ENCODE measurements at places on chromosomes 4 and X.

DNA sequence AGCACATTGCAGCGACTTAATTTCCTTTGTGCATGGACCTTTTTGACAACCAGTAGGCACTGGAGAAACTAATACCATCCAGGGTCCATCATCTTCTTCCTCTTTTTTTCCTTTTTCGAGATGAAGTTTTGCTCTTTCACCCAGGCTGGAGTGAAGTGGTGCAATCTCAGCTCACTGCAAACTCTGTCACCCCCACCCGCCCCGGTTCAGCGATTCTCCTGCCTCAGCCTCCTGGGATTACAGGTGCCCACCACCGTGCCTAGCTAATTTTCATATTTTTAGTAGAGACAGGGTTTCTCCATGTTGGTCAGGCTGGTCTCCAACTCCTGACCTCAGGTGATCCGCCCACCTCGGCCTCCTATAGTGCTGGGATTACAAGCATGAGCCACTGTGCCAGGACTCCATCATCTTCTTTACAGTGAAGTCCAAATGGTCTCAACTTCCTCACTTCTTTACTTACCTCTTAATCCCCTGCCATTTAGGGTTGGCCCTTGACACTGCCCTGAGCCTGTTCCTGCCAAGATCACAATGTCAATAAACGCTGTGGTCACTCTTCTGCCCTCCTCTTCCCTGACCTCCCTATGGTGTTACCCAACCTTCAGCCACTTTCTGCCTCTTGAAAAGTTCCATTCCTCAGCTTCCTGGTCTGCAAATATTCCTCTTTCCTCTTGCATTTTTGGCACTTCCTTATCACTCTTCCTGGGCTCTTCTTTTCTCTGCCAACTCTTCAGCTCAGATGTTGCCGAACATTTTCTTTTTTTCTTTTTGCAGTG lies 119.8 kb upstream of the SLC34A2 start:
- DNase-seq: peak; percentile 65

- no peak for DNase-seq
Observed at GRCh38 chrX:151970661-151971060, 3.8 kb downstream of the GABRE start.

GRCh38 chrX:80282535-80282934 lies 137.7 kb upstream of the TENT5D start:
- DNase-seq: no peak

GRCh38 chr4:145186729-145187128 lies 6.3 kb upstream of the OTUD4 start:
- DNase-seq: no peak

DNA sequence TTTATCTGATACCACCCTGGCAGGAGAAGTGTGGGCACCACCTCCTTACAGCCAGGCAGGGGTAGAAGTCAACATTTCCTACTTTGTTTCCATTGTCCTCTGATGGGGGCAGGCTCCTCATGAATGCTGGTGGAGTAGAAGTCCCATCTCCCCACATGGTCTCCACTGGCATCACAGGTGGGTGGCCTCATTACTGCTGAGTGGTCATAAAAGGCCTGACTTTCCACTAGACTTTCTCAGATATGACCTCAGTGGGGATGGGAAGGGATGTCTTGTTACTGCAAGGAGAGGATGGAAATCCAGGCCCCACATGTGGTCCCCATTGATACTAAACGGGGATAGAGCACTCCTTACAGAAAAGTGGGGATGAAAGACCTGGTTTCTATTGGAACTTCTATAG lies 18.6 kb upstream of the BMP2K start:
- no peak for DNase-seq

- DNase-seq: no peak
Observed at GRCh38 chrX:131729295-131729694, 185.4 kb downstream of the OR13H1 start.

DNA sequence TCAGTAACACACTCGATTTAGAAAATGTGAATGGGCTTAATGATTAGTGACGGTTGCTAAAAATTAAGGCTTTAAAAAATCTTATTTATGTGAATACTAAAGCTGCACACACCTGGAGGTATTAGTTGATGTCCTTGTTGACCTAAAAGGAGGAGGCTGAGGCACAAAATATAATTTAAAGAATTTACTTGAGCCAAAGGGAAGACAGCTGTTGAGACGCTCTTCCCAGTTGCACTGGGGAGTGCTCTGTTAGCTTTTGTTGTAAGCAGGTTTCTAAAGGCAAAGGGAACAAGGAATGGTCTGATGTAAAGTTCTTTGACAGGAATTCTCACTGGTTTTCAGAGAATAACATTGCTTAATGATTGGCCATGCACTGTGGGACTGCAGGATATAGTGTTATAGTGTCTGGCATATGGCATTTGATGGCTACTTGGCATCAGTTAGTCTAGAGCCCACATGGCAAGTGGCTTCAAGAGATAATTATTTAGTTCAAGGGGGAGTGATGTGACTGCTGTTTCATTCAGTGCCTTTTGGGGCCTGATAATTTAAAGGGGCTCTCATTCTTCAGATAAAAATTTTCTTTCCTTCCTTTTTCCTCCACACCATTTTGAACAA lies 30.8 kb upstream of the PGM2 start:
- DNase-seq: no peak

- no peak for DNase-seq
Observed at GRCh38 chr4:10245751-10246150, 129.2 kb upstream of the WDR1 start.

DNA sequence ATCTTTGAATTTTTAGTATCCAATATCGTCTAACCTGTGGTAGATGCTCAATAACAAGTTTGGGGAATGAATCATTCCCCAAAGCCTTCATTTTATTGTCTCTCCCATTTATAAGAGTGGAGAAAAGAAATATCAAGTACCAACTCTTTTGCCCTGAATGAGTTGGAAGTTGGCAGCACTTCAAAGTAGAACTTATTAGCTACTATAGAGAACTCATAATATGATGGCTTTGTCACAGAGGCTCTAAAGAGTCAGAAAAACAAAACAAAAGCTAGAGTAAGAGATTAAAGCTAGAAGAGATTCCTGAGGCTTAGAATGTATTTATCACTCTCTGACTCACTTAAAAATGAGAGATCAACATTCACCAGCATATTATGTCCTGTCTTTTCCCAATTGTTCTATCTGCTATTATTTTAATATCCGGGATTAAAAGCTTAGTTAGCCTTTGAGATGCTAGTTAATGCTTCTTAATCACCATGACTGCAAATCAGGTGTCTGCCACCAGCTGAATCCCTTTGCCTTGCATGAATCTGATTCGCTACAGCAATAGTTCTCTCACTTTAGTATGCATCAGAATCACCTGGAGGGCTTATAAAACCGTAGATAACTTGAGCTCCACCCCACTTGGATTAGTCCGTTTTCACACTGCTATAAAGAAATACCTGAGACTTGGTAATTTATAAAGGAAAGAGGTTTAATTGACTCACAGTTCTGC lies 77.9 kb downstream of the PALLD start:
- DNase-seq: no peak

GRCh38 chr4:183485411-183486160 lies 19.3 kb upstream of the ING2 start:
- no peak for DNase-seq

GRCh38 chrX:123311486-123311885 lies 127.4 kb downstream of the GRIA3 start:
- DNase-seq: no peak

DNA sequence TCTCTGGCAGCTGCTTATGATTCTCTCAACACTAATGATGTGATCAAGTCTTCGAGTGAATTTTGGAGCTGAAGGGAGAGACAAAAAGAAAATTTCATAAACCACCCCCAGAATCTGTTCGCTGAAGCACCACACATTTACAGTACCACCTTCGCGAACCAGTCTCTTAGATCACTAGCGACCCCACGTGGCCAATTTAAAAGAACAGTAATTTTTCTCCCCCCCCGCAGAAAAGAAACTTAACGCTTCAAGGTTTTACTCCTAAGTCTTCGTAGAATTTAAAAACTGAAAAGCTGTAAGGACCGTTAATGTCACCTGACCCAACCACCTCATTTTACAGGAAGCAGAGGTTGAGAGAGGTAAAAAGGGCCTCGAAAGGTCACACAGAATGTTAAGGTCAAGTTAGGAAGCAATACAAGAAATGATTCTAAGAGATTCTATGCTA lies 187.5 kb downstream of the QDPR start:
- no peak for DNase-seq

DNA sequence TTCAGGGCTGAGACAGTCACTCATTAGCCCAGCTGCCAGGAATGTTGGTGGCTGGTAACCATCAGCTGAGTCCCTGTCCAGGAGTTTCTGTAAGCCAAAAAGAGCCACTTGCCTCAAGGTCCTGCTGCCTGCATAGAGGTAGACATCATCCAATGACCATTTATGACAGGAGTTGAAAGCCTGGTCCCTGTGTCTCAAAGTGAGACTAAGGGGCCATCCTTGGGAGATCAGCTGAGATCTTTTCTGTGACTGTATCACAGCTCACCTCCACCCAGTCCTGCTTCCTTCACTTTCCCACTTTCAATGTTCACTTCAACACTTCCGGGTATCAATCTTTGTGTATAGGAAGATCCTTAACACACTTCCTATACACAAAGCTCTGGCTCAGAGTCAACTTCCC lies 28.4 kb upstream of the MAOA start:
- DNase-seq: no peak

GRCh38 chr4:13956947-13957346 lies 329.4 kb upstream of the BOD1L1 start:
- no peak for DNase-seq

DNA sequence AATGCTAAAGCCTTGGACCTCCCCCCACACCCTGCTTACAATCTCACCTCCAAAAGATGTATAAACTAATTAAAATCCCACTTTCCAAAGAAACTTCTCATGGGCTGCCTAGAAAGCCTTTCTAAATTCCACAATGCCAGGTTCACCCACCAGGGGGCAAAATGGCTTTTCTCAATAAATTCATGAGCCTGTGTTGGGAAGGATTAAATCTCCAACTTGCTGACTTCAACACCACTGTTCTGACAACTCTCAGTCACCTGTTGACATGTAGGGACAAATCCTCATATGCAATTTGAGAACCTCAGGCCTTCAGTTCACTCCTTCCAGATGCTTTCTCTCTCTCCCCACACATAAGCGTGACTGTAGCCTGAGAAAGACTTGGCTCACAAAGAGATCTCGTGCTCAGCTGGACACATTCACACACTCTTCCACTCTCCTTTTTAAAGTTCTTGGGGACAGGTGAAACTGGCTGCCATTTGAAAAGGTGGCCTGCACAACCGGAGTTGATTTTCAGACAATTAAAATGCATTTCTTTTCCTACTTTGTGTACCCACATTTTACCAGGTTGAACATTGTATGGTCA lies 88.6 kb upstream of the PRPS2 start:
- DNase-seq: no peak

- no peak for DNase-seq
Observed at GRCh38 chr4:80484712-80485111, 149.2 kb downstream of the CFAP299 start.

GRCh38 chr4:65383589-65384305 lies 286.5 kb downstream of the EPHA5 start:
- no peak for DNase-seq

DNA sequence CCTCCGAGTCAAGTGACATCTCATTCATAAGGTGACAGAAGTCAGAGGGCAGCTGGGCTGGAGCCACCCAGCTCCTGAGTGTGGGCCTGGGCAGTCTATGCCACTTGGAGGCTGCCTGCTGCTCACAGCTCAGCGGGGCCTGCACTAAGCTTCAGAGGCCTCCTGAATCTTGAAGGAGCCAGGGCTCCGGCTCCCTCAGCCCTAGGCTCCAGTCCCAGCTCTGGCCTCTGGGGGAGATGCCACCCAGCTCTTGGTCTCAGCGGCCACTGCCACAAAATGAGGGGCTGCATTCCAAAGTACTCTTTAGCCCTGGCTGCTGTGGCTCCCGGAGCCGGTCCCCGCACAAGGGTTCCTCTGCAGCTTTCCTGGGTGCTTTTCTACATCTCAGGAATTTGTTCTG lies 32.7 kb upstream of the PSAPL1 start:
- DNase-seq: no peak

GRCh38 chr4:86450861-86451260 lies 91.0 kb upstream of the MAPK10 start:
- no peak for DNase-seq

- DNase-seq: no peak
Observed at GRCh38 chr4:38154252-38154651, 194.1 kb downstream of the PTTG2 start.

GRCh38 chr4:125838924-125839323 lies 524.2 kb downstream of the FAT4 start:
- DNase-seq: no peak

Measured in DMS79 treated with DMSO at 0.1 percent for 48 hours (cell line).